ENCODE measurements at places on chromosomes 4 and X.

GRCh38 chrX:154376774-154377173 lies 2.3 kb upstream of the EMD start:
- no peak for DNase-seq

GRCh38 chrX:5314148-5314547 lies 914.5 kb downstream of the NLGN4X start:
- DNase-seq, result no peak

DNA sequence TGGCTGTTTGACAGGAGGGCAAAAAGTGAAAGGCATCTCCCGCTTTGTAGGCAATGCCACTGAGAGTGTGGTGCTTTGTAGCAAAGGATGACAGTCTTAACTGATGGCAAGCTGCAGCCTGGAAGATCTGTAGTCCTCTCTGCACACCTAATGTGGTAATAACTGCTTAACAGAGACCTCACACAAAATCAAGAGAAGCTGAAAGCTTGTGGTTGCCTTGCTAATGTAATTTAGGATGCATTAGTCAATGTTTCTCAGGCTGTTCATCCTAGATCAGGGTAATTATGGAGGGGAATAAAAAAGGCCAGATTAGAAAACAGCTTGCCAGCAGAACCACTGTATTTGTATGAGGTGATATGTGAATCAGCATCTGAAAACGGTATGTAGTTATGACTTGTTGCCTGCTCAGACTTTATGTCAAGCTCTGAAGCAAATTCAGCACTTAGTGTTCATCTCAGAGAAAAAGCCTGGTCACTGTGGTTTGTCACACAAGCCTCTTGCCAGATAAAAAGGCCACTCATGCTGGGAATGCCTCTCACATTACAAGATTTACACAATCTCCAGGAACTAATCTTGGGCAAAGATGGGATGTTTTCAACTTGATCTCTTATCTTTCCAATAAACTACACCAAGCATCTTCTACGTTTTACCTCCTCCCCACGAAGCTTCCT lies 130.8 kb downstream of the ENOX2 start:
- DNase-seq, result peak; percentile 32

- no peak for DNase-seq
Measured at GRCh38 chr4:57078685-57079521, 31.3 kb downstream of the IGFBP7 start.

- DNase-seq, result no peak
Measured at GRCh38 chr4:730511-730910, 24.9 kb downstream of the PCGF3 start.

DNA sequence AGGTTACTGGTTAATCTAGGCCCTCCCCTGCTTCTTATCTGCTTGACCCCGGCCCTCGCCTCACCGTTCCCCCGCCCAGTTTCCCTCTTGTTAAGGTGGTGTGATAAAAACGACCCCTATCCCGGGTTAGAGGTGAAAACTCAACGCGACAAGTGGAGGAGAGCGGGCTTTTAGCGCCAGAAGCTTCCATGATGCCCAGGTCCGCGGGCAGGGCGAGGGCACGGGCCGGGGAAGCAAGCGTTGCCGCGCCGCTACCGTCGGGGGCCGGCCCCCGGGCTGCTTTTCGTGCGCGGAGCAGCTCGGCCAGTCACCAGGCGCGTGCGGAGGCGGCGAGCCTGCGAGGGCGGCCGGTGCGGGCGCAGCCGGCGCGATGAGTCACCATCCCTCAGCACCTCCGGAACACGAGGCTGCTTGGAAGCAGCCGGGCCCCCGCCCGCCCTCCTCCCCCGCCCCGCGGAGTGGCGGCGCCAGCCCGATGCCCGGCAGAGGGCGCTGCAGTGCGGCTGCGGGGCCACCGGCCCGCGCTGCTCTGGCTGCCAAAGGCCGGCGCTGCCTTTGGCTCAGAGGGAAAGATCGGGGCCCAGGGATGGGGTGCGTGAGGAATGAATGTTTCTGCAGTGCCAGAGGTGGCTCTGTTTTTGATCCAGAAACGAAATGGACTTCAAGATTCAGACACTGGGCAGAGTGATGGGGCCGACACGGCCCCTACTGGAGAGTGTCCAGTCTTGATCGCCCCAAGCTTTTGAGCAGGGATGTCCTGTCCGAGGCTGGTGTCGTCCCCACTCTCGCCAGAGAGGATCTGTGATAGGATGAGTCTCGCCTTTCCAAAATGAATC lies 107.8 kb downstream of the NHSL2 start:
- peak; percentile 59 for DNase-seq

GRCh38 chr4:121675715-121676114 lies 21.1 kb downstream of the ANXA5 start:
- DNase-seq, result no peak

- no peak for DNase-seq
Measured at GRCh38 chr4:97994765-97995465, 148.4 kb downstream of the STPG2 start.

- DNase-seq, result peak; percentile 52
Measured at GRCh38 chr4:13917015-13917414, 289.5 kb upstream of the BOD1L1 start.

DNA sequence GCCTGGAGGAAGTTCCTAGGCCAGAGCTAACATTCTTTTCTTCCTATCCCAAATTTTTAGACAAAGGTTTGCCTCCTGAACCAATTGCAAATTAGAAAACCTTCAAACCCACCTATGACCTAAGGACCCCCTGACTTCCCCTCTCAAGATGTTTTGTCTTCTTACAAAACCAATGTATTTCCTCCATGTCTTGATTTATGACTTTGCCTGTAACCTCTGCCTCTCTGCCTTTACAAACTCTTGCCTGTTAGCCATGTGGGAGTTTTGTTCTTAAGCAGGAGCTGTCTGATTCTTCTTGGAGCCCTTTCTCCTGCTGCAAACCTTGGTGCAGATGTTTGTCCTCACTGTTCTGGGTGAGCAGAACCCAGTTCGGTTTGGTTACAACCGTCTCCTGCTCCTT lies 222.3 kb upstream of the BOD1L1 start:
- no peak for DNase-seq

- no peak for DNase-seq
Measured at GRCh38 chr4:88870428-88870827, 172.8 kb upstream of the NAP1L5 start.

- DNase-seq, result no peak
Measured at GRCh38 chr4:184693056-184693455, 40.8 kb downstream of the CENPU start.

DNA sequence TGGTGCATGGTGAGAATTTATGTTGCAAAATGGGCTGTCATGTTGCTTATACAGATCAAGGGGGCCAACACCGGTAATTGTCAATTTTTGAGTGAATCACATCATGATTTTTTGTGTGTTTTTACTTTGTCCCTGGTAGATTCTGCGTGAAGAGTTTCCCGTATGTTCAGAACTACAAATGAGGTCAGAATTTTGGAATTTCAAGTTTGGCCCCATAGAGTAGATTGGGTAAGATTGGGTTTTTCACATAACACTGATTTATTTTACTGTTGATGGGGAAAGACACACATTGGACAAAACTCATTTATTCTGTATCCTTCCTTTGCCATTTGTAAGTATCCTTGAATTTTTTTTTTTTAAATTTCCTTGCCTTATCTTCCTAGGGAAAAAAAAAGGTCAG lies 158.5 kb upstream of the MXRA5 start:
- DNase-seq, result no peak

DNA sequence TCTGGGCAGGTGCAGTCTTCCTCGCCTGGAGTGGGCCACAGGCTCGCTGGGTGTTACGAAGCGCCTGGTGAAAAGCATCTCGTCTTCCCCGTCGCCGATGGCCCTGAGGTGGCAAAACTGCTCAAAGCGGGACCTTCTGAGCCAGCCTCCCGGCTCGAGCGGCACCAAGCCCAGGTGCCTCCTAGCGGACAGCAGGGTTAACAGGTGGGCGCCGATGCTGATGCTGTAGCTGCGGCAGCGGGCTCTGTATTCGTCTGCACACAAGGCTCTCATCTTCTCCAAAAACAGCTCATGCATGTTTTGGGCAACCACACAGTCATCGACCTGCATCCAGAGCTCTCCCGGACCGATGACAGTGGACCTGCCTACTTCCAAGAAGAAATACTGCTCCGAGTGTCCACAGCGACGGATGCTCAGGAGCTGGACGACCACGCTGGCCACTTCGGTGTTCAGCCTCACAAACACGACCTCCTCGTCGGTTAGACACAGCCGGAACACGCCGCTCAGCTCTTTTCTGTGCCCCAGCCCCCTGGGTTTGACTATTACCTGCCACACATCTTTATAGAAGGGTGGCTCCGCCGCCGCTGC lies 1.2 kb downstream of the IRS4 start:
- DNase-seq, result no peak

GRCh38 chr4:74661427-74662201 lies 132.7 kb downstream of the BTC start:
- no peak for DNase-seq

GRCh38 chr4:1542516-1543320 lies 136.5 kb upstream of the NKX1-1 start:
- no peak for DNase-seq

DNA sequence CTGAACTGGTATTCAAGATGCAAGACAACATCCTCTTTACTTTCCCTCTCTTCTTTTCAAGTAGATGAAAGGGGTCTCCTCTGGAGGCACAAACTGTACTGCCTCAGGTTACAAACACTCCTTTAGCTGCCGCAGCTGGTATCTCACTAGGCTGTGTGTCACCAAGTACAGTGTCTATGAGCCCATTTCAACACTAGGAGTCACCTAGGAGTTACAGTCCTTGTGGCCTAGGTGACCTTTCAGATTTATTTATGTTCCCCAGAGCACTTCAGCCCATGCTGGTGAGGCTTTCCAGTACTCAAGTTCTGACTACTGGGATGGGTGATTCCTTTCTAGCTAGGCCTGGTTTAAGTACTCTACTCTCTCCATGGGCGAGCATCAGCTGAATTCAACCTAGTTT lies 32.4 kb upstream of the TMLHE start:
- no peak for DNase-seq

DNA sequence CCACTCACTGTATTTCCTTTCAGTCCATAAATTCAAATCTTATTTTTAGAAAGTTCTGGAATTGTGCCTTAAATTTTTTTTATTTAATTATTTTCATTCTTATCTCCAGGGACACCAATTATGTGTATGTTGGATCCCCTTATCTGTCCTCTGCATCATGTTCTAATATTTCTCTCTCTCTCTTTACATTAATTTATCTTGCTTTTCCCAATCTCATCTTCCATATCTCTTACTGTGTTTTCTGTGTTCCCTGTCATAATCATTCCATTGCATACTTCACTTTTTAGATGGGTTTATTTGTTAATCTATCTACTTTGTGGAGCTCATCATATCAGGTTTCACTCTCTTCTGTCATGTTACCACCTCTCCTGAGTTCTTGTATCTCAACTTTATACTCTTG lies 37.4 kb downstream of the PPP2R2C start:
- DNase-seq, result no peak

GRCh38 chr4:113505044-113505443 lies 256.5 kb downstream of the CAMK2D start:
- no peak for DNase-seq

DNA sequence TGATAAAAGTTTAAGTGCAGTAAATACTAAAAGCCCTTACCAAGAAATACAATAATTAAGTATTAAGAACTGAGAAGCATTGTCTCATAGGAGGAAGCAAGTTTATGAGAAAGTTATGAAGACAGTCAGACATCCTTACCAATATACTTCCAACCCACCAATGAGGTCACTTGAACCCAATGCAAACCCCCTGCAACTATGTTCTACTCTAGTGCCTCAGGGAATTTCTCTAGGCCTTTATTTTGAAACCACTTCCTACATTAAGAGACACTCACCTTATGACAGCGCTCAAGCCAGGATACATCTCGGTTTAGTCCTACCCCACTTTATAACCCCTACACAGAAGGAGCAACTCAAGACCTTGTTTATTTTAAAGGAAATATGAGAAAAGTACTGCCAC lies 61.3 kb downstream of the STPG2 start:
- no peak for DNase-seq

DNA sequence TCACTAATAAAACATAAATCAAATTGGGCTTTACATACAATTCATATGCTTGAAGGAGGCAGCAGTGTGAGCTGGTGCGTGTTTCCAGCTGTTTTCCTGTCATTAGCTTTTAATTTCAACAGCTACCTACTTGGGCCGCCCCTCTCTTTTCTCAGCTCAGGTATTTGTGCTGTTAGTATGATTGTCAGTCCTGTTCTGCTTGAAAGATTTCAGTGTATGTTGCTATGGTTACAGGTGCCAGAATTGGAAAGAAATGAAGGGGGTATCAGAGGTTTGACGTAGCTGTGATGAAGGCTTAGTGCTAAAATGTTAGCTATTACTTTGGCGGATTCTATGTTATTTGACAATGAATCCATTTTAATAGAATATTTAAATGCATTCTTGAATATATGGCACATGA lies 440.3 kb downstream of the ZIC3 start:
- no peak for DNase-seq

DNA sequence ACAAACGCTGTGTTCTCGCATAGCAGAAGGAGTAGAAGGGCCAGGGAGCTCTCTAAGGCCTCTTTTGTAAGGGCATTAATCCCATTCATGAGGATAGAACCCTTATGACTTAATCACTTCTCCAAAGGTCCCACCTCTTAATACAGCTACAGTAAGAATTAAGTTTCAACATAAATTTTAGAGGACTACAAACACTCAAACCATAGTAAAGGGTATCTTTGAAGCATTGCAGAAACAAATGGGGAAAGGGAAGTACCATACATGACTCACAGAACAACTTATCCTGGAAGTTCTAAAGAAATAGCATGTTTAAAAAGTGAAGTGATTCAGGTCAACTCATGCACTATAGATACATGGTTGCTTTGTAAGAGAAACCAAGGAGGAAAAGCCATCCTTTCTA lies 680.8 kb downstream of the RPA4 start:
- no peak for DNase-seq

DNA sequence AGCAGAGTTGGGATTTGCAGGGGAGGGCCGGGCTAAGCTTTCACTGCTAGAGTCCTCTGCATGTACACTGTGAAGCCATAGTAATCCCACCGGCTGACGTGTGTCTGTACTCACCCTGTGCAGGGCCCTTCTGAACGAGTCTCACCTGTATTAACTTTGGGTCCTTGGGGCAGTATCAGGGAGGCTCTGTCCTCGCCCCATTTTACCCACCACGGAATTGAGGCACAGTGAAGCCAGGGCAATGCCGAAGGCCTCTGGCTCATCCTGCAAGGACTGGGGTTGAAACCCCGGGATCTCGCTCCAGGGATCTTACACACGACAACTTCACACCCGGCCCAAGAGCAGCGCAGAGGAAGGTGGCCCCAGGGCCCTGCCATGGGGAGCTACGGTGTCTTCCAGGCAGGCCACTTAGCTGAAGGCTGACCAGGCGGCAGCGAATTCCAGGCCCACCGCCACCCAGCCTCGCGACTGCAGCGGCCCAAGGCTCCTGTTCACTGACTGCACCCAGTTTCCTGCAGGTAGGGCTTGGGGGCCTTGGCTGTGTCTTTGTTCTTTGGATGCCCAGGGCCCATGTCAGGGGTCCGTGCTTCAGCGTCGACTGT lies 75.5 kb upstream of the ADRA2C start:
- DNase-seq, result no peak

DNA sequence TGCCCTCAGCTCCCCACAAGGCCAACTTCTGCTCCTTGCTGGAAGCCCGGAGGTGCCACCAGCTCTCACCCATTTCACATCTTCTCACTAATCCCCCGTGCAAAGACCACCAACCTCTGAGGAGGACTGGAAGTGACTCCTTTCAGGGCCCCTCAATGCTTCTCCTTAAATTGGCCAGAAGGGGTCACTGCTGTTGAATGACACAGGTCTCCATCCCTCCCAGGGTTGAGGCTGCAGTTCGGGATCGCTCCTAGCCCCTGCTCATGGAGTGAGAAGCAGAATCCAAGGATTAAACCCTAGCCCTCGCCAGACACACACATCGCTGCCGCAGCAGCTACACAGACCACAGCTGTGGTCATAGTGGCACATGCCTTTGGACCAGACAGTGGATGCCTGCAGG lies 279.5 kb upstream of the TAPT1 start:
- DNase-seq, result no peak

All from AG09309 (cell line).